NT2/D1 (cell line): ENCODE measurements at places on chromosomes 1 and 21.

DNA sequence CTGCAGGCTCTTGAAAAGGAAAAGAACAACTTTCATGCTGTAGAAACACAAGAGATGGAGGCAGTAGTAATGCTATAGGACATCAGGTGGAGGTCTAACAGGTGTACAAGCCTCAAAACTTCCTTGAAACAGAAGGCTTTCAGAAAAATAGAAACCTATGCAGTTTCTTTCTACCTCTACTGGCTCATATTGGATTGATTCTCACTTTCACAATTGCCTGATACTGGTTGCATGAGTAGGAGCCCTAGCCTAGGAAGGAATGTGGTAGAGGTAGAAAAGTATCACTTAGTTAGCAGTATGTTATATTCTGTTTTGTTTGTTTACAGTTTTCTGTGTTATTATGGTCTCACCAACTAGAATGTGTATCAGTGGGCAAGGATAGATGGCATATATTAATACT, 175.4 kb upstream of the GORAB start:
- no peak for DNase-seq

DNA sequence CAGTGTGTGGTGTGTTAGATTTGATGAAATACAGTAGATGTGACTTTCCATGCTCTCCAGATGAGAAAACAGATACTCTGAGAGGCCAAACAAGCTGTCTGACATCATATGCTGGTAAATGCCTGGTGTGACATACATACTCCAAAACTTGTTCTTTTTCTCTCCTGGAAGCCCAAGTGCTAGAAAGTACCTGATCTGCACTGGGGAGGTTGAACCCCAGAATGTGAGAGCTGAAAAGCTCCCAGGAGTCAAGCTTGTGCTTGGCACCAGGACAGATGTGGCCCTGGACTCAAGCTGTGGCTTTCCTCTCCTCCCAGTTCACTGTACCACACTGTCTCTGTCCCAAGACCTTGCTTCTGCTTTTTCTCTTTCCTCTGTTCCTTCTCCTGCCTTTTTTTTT, 389.0 kb upstream of the USP24 start:
- DNase-seq, result no peak

DNA sequence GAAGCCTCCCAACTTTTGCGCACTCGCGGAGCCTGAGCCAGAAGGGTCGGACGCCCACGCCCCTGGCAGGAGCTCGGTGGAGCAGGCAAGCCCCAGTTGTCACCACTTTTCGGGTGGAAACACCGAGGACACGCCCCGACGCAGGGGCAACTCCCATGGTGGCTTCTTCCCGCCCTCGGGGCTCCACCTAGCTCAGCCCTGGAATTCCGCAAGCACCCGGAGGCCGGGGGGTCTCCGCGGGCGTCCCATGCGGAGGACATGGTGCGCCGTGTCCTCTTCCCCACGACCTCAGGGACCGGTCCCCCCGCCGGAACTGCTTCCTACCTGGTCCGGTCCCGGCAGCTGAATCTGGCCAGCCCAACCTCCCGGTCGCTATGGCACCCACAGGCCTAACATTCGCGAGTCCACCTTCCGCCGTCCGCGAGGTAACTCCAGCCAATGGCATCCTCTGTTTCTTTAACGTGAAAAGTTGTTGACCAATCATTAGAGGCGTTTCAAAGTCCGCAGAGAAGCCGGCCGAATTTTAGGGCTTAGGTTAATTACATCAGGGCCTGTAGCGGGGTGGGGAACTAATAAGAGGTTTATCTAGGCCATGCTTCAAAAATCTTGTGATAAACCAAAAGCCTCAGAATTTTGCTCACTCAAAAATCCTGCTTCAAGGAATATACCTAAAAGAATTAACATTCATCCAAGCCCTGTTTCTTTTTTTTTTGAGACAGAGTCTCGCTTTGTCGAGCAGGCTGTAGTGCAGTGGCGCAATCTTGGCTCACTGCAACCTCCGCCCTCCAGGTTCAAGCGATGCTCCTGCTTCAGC, at the start of gene STPG1:
TSS of gene STPG1 (minus strand) at position 433 of the 814 bp plus-strand sequence. CDS start 12,394 bp downstream, outside the sequence.
- DNase-seq, result peak; percentile 92

DNA sequence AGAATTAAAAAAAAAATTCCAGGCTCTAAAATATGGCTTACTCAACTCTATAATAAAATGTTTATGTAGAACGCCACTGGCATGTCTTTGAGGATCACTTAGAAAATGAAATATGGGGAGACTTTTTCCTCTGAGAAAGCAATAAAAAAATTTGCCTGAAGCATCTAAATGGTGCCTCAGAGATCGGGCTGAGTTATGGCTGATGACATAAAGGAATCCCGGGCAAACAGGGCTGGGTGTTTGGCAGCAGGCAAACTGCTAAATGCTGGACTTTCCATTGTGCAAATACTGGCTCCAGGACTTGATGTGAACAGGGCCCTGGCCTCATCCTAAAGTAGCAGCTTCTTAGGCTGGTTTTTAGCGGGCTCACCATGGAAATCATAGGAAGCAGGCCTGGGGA, 44.5 kb upstream of the C1orf87 start:
- DNase-seq, result no peak

GRCh38 chr1:212232090-212232489, 53.1 kb upstream of the PPP2R5A start:
- DNase-seq, result no peak

DNA sequence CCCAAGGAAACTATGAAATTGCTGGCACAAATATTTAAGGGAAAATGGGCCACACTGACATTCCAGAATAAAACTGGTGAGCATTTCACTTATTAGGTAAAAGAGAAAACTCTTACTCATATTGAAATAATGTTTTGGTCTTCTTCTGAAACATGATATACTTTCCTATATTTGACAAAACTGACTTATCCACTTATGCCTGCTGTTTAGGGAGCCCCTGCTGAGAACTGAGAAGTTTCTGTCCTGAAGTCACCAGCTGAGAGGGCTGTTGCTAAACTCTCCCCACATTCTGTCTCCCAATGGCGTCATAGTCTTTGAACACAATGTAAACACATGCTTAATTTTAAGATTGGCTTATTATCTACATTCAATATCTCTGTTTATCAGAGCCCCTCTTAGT, 46.8 kb upstream of the ZC3H11B start:
- no peak for DNase-seq

GRCh38 chr1:212981571-212982328, 31.4 kb downstream of the VASH2 start:
- DNase-seq, result peak; percentile 77

GRCh38 chr1:192795916-192796618, 12.8 kb upstream of the RGS2 start:
- no peak for DNase-seq

DNA sequence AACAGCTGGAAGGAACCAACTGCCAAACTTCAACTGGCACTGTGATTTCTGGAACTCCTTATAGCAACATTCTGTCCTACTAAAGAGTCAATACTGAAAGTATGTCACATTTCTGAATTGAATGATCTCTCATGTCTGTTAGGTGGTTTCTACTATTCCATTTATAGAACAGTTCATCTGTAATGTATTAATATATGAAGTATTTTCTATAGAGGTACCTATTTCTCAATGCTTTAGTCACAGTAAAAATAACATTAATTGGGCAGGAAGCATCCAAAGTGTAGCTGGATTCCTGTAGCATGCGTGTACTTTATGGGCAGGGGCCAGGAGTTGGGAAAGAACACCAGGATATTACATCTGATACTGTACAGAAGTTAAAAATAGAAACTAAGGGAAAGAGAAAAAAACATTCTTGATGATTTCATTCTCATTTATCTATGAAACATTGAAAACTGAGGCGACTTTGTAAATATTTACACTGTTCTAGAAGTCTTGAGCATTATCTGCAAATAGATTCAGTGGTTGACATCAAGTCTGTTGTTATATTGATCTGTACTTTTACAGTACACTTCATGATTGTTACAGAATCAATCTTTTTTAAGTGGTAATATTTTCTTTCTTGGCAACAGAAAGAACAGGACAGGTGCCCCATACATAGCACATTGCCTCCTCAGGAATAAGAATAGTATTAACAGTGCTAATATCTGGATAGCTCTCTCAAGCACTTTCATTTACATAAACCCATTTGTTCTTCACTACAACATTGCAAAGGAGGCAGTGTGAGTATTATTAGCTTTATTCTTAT, 6.2 kb upstream of the ZNF281 start:
- DNase-seq, result no peak

DNA sequence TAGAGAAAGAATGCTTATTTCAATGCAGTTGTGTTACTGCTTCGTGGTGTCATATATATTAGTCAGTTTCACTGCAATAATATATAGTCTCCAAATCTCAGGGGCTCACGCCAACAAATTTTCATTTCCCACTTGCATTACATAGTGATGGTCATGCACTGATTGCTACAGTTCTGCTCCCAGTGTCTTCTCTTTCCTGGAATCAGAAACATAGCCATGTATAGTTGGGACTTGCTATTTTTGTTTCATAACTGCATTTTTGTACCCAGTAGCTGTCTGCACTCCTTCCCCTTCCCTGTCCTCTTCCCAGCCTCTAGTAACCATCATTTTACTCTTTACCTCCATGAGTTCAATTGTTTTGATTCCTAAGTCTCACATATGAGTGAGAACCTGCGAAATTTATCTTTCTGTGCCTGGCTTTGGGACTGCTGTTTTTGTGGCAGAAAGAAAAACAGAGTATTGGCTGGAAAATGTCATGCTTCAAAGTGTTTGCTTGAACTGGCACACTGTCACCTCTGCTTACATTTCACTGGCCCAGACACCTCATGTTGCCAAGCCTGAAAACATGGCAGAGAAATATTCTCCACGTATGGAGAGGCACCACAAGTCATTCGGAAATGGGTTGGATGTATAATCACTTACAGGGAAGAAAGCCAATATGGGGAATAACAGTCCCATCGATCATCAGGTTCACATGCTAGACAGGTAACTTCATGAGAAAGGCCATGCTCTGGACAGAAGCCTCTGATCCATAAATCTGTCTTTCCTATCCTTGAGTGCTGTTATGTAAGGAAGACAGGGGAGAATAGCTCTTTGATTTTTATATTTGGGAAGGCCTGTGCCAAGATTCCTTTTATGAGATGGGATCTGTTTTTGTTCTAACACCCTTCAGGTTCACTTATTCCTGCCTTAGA, 60.4 kb upstream of the BACH1 start:
- no peak for DNase-seq

- no peak for DNase-seq
Measured at GRCh38 chr1:67803380-67804279, 29.6 kb downstream of the GNG12 start.

GRCh38 chr1:156586892-156587477, 4.6 kb upstream of the NAXE start:
- no peak for DNase-seq

DNA sequence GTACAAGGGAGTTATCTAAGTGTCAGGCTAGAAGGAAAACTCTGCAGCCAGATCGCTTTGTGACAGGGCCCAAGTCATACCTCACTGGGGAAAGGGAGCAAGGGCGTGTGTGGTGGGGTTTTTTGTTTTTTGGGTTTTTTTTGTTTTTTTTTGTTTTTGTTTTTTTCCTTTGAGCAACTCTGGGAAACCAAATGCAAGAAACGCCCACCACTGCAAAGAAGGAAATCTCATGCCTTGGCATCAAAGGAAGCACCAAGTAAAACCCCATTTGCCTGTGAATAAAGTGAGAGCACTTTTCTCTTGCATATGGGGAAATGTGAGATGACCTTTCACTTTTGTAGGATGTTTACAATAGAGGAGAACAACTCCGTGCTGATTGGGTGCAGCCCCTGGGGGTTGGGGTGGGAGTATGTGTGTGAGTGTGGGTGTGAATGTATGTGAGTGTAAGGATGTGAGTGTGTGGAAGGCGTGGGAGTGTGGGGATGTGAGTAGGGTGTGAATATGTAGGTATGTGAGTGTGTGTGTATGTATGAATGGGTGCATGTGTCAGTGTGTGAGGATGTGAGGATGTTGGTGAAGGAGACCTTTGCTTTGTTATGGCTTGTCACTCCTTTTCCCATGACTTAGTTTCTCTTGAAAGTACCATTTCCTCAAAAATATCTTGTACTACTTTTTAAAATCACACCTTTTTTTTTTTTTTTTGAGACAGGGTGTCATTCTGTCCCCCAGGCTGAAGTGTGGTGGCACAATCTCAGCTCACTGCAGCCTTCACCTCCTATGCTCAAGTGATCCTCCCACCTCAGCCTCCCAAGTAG, 34.6 kb downstream of the IL12RB2 start:
- DNase-seq, result peak; percentile 87

- no peak for DNase-seq
Measured at GRCh38 chr1:110857964-110858948, 14.7 kb upstream of the CD53 start.

DNA sequence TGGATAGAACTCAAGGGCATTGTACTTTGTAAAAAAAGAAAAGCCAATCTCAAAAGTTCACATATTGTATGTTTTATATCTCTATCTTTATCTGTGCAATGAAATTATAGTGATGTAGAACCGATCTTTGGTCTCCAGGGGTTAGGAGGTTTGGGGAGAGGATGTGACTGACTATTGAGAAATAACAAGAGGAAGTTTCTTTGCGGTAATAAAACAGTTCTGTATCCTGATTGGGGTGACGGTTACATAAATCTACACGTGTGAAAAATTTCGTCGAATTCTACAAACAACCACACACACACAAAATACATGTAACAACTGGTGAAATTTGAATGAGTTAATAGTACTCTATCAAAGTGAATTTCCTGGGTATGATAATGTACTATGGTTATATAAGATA, 10.6 kb upstream of the OR2T33 start:
- no peak for DNase-seq

- no peak for DNase-seq
Measured at GRCh38 chr1:56200442-56200841, 378.9 kb downstream of the PLPP3 start.

DNA sequence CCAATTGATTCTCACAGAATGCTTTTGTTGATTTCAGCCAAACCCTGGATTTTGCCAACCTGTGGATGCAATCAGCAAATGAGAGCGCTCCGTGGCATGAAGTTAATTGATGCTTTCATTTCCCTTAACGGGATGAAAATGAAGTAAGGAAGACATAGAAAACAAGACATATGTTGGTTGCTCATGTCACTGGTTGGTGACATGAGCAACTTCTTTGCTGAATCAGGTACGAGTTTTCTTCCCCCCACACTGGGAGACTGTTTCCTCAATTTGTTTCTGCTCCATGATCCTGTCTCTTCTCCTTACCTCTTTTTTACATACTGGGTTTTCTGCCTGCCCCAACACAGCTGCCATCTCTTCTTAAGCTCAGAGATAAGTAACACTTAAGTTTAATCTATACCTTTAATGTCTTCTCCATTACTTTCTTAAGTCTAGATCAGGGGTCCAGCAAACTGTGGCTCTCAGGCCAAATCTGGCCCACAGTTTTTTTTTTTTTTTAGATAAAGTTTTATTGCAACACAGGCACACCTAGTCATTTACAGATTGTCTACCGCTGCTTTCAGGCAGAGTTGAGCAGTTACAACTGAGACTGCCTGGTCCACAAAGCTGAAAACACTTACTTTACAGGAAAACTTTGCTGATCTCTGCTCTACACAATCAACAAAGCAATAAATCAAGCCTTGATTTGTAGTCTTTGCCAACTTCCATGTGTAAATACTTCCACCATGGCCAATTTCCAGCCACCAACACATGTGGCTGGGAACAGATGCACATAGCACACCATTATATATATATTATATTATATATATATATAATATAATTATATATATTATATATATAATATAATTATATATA, 13.3 kb downstream of the GPR157 start:
- DNase-seq, result no peak
